Smooth muscle cell of the brain vasculature (primary cell): ENCODE measurements at places on chromosomes 11 and 22.

DNA sequence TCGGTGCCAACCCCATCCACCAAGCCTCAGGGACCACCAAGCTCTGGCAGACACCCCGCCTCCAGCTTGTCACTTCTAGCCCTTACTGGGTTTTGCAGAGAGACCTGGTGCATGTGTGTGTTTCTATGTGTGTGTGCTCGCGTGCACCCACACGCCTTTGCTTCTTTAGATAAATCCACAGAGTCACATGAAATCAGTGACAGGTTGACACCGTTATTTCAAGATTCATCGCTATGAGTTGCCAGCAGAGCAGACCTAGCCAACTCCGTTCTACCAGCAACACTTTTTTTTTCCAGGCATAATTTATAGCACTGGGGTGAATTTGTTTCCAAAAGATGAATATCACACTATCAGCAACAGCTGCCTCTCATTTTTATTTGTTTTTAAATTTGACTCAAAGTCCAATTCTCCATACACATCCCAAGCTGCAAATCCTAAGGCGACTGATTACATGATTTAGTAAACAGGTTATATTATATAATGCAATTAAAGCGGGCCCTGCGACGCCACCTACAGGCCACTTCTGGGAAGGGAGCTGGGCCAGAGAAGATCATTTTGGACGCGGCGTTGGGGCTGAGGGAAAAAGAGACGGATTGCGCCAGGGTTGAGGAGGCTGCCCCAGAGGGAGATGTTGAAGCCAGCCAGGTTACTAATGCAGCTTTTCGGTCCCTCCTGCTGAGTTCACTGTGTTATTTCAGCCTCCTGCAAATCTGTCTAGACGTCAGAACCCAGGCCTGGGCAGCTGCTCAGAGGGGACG, 150.5 kb downstream of the FEZ1 start:
- peak; percentile 75 for DNase-seq

DNA sequence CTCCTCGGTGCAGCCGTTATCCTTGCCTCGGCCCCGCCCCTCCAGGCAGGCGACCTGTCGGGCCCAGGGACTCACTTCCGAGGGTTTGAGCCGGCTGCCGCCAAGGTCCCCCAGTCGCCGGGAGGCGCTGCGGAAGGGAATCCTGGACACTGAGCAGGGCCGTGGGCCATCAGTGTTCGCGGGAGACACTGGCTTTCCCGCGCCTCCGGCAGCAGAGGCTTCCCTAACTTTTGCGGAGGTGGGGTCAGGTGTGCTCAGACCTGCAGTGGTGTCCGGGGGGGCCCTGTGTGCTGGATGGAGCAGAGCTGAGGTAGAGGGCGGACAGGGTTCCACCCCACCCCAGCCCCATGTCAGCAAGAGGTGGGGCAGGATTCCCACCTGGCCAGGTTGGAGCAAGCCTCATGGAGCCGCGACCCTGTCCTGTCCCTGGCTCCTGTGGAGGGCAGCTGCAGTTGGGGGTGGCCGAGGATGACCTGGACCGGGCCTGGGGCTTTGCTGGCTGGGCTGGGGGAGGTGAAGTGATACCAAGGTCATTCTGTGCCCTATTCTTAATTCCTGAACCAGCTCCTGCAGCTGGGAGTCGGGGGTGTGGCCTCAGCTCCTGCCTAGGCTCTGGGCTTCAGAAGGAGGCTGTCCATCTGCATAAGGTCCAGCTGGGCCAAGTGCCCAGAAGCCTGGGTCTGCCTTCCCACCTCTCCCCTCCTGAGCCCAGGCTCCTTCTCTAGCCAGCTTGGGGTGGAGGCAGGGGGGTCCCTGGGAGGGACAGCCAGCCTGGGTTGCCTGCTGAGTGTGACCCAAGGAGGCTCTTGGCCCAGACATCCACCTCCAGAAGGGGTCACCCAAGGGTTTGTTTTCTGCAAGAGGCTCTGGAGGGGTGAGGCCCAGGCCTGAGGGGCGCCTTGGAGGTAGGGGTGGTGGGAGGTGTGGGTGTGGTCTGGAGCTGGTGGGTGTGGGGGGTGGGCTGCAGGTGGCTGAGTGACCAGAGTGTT, 8.4 kb downstream of the TSPAN4 start:
- DNase-seq = no peak

DNA sequence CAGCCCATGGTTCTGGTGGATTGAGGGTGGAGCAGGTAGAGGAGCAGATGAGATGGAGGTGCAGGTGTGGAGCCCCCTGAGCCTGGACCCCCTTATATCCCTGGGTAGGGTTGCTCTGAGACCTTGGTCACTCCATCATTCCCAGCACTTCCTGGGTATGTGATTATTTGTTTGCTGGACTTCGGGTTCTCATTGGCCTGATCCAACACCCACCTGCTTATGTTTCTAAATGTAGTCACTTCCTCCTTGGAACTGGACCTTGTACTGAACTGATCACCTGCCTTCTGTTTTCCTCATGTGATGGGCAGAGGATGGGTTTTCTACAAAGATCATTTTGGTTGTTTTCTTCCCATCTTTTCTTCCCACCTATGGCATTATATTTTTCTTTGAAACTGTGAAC, at the start of gene KRTAP5-4:
TSS of gene KRTAP5-4 (minus strand) at position 53 of the 400 bp plus-strand sequence. CDS start at position 8, 45 bp downstream.
- DNase-seq = no peak

DNA sequence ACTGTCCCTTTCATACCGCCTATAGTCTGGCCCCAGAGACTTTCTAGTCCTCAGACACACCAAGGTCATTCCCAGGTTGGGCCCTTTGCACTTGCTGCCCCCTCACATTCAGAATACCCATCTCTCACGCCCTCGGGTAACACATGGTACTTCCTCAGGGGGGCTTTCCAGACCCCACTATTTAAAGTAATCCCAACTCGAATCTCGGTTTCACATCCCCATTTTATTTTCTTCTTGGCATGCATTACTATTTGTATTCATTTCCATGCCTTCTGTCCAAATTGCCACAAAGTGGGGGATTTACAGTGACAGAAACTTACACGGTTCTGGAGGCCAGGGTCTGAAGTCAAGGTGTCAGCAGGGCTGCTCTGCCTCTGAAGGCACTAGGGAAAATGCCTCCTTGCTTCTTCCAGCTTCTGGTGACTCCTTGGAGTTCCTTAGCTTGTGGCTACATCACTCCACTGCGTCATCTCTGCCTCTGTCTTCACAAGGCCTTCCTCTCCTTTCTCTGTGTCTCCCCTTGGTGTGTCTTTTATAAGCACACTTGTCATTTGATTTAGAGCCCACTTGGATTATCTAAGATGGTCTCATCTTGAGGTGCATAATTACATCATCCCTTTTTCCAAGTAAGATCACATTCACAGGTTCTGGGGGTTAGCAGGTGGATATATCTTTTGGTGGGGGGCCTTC, 15.1 kb downstream of the RCN1 start:
- DNase-seq = no peak

DNA sequence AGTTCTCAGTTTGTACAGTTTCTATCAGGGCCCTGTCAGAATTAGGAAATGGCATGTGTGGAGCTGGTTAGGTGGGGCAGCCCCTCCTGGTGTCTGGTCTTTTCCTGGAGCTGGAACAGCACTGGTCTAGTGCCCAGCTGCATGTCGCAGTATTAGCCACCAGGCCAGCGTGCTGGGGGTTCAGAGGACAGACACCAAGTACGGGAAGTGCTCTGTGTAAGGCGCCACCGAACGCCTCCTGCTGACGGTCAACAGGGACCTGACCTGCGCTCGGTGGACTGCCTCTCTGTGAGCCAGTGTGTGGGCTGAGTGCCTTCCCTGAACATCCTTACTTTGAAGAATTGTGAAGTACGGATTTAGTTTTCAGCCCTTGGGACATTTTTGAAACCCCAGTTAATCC, 33.9 kb downstream of the AP2A2 start:
- no peak for DNase-seq

GRCh38 chr11:86249307-86250098, 5.0 kb downstream of the EED start:
- no peak for DNase-seq

DNA sequence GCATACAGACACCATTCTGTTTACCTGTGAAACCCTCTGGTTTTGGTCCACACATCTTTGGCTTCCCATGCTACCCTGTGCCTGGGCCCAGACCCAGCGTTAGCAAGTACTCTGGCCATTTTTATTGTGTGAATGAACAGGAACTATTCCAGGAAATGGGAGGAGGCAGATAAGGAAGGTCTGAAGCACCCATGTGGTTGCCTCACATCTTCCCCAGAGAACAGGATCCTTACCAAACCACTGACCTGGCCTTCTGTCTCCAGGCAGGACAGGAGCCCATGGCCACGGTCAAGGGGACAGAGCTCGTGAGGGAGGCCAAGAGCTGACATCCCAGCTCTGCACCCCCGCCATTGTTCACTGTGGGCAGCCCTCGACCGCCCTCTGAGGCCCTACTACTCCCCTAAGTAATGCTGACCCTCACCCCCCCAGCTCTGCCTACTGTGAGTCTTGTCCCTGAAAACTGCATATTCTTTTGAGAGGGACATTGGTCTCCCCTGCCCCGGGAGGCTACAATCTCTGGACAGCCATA, 97.7 kb upstream of the TP53I11 start:
- DNase-seq = no peak

DNA sequence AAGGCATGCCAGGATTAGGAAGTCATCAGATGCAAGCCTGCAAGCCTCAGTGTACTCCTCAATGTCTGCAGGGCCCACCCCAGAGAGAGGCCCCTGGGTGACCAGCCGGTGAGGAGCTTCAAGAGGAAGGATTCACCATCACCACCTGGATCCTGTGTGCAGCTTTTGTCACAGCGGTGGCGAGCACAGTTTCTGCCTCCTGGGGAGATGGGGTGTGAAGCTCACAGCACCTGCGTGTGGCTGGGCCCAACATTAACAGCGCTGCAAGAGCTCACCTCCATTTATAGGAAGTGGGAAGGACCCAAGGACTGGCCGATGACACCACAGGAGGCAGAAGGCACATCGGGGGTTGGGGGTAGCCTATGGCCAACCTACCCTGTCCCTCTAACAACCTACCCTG, 235.3 kb downstream of the CTTN start:
- DNase-seq = no peak

DNA sequence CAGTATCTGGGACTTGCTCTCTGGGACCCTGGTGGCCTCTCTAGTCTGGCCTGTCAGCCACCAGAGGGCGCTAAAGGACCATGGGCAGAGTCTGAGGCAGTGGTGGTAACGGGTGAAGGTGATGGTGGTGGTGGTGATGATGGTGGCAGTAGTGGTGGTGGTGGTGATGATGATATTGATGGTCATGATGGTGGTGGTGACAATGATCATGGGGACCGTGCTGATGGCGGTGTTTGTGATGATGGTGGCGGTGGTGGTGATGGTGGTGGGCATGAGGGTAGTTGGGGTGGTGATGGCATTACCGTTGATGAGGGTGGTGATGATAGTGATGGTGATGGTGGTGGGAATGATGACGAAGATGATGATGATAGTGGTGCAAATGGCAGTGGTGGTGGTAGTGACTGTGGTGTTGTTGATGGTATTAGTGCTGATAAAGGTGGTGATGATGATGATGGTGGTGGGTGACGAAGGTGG, 16.0 kb downstream of the TRPM5 start:
- peak; percentile 10 for DNase-seq

GRCh38 chr11:15806217-15806616, 550.1 kb downstream of the SOX6 start:
- no peak for DNase-seq

DNA sequence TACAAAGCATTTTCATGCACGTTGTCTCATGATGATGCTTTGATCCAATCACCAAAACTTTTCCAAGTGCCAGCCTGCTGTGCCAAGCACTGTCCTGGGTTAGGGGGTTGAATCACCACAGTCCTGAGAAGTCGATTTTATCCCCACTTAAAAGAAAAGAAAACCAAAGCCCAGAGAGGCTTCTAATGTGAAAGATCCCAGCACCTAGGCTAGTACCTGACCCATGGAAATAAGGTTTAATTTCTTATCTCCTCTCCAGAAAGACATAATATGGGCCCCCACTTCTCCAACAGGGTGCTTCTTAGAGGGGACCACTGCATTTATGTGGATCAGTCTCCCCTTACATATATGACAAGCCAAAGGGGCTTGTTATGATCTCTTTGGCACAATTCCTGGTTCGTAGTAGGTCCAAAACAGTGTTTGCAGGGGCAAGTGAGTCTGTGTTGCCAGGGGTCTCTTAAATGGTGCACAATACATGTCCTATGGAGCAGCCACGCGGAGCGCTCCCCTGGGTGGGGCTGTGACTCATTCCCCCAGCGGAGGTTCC, 1.9 kb upstream of the BCL9L start:
- no peak for DNase-seq

DNA sequence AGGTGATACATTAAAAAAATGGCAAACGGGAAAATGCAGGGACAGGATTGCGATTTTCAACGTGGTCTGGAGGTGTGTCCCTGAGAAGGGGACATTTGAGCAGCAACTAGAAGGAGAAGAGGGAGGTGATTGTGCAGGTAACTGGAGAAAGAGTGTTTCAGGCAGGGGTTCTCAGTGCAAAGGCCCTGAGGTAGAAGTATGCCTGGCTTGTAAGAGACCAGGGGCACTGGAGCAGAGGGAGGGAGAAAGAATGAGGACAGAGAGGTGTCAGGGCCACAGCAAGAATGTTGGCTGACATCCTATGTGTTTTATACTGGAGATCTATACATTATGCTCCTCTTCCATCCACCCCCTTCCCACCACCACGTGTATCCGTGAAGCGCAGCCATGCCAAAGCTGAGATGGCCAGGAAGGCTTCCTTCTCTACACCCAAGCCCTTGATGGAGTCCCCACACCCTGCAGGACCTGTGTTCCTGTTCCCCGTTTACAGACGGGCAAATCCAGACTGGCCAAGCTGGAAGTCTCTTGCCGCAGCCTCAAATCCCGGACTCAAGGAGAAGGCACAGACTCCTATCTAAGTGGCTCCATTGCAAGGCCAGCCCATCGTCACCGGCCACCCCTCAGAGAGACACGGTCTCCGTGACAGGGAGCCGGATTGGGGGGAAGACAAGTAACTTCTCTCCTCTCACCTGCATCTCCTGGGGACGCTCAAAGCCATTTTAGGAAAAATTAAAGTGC, 416.1 kb downstream of the MN1 start:
- DNase-seq = no peak
